Esophagus squamous epithelium (tissue), 5 donors: ENCODE measurements at places on chromosomes 5 and 9.

GRCh38 chr9:116101516-116101915 is 52.1 kb upstream of the PAPPA start:
- no peak for DNase-seq

DNA sequence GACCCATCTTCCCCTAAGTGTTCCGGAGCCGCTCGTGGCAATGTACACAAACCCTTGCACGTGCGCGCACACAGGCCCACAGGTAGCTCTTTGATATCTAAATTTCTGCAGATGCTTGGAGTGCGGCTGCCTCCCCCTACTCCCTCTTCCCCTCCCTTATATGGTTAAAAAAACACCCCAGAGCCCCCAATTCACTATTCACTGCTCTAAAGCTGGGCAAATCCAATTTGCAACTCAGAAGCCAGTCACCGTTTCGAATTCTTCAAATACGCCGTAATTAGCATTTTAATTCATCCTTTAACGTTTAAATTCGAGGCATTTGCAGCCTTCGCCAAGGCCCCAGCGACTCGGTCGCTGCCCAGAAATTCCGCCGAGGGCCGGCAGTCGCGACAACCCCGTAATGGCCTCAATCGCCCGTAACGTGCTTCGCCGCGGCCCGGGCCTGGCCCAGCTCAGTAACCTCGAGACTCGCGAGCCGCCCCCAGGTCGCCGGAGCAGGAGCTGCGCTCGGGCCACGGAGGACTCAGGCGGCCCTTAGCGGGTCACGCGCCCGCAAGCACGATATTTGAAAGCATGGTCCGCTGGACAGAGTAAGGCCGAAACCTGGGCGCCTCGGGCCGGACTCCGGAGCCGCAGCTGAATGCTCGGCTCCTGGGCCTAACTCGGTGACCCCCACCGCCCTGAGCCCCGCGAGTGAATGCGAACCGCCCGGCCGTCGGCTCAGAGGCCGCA is 1.3 kb downstream of the IRX2 start:
- no peak for DNase-seq

GRCh38 chr9:97153967-97154366 is 115.0 kb upstream of the CTSV start:
- DNase-seq: no peak

DNA sequence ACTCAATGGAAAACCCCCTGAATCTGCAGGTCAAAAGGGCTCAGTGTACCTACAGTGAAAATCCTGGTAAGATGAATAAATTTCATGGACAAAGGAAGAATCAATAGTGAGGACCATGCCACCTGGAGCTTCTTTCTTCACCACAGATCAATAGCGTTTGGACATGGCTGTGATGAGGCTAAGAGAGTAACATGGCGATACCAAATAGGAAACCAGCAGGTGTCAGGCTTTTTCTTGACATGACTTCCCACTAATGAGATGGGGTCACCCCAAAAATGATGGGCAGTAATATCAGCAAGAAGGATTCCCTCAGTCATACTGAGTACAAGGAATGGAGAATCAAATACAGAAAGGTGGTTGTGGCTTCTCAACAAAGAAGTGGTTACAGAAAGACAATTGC is 208.5 kb upstream of the PLPPR1 start:
- no peak for DNase-seq

- no peak for DNase-seq
Observed at GRCh38 chr5:78533356-78533755, 115.2 kb downstream of the LHFPL2 start.

DNA sequence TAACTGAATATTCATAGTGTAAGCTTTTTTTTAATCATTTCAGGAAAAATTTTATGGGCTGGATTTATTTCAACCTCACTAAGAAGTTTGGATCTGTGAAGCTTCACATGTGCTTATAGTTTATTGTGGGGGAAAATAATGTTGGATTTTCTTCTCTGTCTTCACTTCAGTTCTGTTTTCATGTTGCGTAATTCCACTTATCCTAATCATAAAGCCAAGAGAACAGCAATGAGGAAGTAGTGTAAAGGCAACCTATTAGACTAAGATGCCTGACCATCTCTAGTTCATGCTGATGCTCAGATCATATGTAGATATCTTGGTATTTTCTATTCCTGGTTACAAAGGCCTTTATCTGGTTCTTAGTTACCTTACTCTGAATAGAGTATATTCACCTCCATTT is 50.0 kb downstream of the CD180 start:
- DNase-seq: no peak

- DNase-seq: no peak
Observed at GRCh38 chr9:89408628-89409101, 89.2 kb downstream of the SEMA4D start.

GRCh38 chr9:2134391-2134790 is 119.2 kb downstream of the SMARCA2 start:
- no peak for DNase-seq

GRCh38 chr5:152094060-152094459 is 169.4 kb upstream of the GLRA1 start:
- no peak for DNase-seq

DNA sequence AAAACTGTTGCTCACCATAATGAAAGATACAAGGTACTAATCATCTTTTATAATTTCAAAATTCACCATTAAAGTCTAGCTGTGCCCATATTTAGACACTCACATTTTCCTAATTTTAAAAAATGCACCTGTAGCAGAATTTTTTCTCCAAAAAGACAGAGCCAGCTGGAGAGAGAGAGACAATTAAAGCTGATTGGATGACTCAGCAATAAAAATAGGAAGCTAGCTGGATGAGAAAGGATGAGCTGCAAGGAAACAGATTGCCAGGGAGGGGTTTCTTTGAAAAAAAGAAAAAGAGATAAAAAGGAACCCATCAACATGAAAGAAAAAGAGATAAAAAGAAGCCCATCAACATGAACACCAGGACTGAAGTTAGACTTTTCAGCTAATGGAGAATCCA is 73.8 kb downstream of the HCN1 start:
- no peak for DNase-seq

GRCh38 chr9:103816146-103816545 is 278.0 kb upstream of the SMC2 start:
- DNase-seq: no peak

DNA sequence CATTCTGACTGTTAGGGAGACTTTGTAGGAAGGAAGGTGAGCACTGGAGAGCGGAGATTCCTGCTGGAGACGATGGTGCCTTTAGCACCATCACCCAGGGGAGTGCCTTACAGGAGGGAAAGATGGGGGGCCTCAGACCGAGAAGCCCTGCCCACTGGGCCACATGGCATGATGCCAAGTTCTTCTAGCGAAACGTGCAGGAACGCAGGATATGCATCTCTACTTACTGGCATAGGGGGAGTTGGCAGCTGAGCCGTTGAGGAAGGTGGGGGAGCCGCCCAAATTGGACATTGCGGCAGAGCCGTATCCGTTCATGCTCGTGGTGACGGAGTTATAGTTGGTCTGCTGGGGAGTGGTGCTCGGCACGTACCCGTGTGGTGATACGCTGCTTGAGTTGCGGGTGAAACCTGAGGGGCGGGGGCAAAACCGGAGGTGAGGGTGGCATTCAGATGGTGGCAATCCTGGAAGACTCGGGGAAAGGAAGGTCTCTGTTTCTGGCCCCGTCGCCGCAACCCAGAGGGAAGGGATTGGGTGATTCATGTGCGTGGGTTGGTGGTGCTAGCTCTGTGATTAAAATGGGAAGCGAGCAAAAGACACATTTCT is 387.7 kb downstream of the EBF1 start:
- DNase-seq: no peak

DNA sequence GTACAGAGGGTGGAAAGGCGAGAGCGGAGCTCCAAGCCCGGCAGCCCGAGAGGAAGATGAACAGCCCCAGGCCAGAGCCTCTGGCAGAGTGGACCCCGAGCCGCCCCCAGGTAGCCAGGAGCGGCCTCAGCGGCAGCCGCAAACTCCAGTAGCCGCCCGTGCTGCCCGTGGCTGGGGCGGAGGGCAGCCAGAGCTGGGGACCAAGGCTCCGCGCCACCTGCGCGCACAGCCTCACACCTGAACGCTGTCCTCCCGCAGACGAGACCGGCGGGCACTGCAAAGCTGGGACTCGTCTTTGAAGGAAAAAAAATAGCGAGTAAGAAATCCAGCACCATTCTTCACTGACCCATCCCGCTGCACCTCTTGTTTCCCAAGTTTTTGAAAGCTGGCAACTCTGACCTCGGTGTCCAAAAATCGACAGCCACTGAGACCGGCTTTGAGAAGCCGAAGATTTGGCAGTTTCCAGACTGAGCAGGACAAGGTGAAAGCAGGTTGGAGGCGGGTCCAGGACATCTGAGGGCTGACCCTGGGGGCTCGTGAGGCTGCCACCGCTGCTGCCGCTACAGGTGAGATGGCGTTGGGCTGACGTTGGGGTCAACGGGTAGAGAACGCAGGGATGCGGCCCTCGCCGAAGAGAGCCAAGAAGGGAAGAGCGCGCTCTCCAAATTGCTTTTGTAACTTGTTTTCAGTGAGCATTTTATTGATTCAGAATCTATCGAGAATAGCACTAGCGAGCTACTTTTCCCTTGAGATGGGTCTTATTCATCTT is at the start of gene PTGER4:
Gene PTGER4 (plus strand): TSS at position 3 of the 769 bp plus-strand sequence. CDS start 1,079 bp downstream, outside the sequence.
- no peak for DNase-seq

- no peak for DNase-seq
Observed at GRCh38 chr9:83061990-83062650, 822 bp downstream of the RASEF start.

GRCh38 chr5:65742565-65743231 is 20.7 kb downstream of the NLN start:
- DNase-seq: no peak

DNA sequence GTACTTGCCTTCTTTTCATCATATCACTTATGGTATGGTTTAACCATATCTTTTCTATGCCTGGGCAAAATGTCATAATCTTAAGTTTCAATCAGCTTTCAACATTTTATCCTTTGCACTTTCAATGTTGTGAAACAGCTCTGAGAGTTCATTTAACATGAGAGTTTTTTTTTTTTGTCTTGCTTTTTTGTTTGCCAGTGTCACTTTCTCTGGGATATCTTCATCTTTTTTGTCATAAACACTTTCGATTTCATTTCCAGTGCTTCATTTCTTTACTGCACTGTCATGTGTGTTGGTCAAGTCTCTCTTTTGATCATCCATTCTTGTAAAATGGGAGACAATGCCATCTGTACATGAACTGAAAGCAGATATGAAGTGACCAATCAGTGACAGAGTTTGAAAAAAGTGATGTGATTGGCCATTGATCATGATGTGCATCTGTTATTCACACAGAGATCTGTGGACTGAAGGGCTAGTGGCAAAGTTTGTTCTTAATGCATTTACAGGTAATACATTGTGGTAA is 7.5 kb upstream of the POU5F2 start:
- DNase-seq: no peak

DNA sequence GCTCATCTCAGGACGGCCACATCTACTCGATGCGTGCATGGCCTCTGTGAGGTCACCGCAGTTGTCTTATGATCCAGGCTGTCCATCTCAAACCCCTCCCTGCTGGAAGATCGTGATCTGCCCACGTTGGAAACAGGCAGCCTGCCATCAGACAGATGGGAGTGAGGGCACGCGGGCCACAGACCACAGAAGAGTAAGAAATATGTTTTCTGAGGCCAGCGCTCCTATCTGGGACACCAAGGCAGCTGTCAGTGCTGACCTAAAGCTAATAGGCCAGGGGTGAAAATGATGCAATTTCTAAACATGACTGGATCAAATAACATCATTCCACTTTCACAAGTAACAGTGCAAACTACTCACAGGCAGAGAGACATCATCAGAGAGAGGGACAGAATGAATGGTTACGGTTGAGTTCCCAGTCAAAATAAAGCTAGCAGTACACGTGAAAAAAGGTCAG is 57.1 kb upstream of the CER1 start:
- DNase-seq: no peak

DNA sequence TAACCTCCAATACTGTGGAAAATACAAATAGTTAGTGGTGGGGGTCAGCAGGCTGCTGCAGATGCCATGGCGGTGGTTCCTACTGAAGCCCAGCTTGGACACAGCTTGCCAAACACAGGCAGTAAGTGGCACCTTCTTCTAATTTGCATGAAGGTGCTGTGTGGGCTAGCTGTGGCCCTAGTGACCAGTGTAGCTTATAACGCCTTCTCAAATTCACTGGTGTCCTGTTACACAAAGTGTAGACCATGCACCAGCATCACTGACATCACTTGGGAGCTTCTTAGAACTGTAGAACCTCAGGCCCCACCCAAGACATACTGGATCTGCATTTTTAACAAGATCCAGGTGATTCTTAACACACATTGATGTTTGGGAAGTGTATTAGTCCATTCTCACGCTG is 58.8 kb upstream of the TGFBR1 start:
- DNase-seq: no peak

- no peak for DNase-seq
Observed at GRCh38 chr9:114105236-114105635, 6.1 kb upstream of the KIF12 start.

DNA sequence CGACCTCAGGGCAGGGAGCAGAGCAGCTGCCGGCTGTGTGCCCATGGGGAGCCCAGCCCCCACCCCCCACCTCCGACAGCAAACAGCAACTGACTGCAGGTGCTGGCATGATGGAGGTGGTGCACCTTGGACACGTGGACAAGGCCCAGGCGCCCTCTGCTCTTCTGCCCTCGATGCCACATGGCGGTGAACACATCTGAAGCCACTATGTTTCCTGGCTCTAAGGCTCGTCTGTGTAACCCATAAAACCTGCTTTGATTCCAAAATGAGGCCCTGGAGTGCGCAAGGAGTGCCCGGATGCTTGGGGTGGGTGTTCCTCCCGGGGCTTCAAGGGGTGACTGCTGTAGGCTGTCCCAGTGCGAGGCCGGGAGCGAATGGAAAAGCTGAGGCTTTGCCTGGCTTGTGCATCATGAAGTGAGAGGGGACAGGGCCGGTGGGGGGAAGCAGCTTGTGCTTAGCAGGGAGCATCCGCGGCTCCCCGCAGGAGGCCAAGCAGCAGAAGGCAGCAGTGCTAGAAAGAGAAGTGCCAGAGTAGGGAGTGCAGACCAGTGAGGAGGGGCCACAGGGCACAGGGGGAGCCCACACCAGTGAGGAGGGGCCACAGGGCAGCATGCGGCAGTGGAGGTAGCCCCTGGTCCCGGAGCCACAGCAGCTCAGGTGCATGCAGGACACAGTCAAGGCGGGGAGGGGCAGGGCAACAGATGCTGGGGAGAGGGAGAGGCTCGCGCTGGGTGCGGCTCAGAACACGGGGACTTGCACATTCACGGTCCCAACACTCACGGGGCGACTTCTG is 30.0 kb downstream of the NKD2 start:
- DNase-seq: no peak

DNA sequence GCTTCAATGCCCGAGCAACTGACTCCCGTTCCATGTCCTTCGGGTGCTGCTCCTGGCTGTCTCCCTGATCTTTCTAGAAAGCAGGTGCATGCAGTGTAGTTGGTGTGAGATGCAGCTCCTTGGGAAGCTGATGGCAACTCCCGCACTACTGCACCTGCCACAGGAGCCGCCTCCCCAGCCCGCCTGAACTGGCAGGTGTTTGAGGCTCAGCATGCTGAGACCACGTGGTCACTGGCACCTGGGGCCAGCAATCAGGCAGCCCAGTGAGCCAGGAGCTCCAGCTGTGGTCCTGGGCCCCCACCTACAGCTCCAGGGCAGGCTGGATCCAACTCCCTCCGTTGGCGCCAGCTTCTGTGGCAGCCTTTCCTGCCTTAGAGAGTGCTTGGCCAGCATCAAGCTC is 111.5 kb downstream of the ICE1 start:
- no peak for DNase-seq
